SK-N-SH (cell line): ENCODE measurements at places on chromosomes 3 and 15. TPM values are rescaled to one million over a fixed set of nuclear protein-coding genes. Genes with fewer than 3 reads are reported as not detected.

SERPINI2 gene
- polyA plus RNA-seq: not detected in 2 replicates

GHRL gene
- polyA plus RNA-seq: not detected in 2 replicates

GP9 gene
- not detected in 2 replicates for polyA plus RNA-seq

ROPN1 gene
- 0.05 TPM in 1 of 2 replicates, not detected in the other for polyA plus RNA-seq

NTRK3 gene
- 2.6 and 3.1 TPM in 2 replicates for polyA plus RNA-seq

ANKRD34C gene
- polyA plus RNA-seq: not detected in 2 replicates

CGNL1 gene
- 0.23 and 0.24 TPM in 2 replicates for polyA plus RNA-seq

SNTN gene
- polyA plus RNA-seq: not detected in 2 replicates

GPR149 gene
- not detected in 2 replicates for polyA plus RNA-seq

MESP1 gene
- 0.52 and 0.74 TPM in 2 replicates for polyA plus RNA-seq

SSUH2 gene
- 0.18 and 0.26 TPM in 2 replicates for polyA plus RNA-seq

RFT1 gene
- 13.8 and 22.9 TPM in 2 replicates for polyA plus RNA-seq

ANKDD1A gene
- polyA plus RNA-seq: 7.2 and 8.6 TPM in 2 replicates

ECE2 gene
- 0.03 and 0.16 TPM in 2 replicates for polyA plus RNA-seq

SYNM gene
- polyA plus RNA-seq: 4.3 and 5.0 TPM in 2 replicates

SCG5 gene
- 10.1 and 11.0 TPM in 2 replicates for polyA plus RNA-seq

GRCh38 chr3:42701371-42702065, 1.1 kb downstream of the HHATL start:
- H3K4me3 ChIP-seq: no peak overlapping the region
- peak; percentile 58 for DNase-seq
- no peaks in the 10 kb centered on the region for H3K36me3 ChIP-seq

DNA sequence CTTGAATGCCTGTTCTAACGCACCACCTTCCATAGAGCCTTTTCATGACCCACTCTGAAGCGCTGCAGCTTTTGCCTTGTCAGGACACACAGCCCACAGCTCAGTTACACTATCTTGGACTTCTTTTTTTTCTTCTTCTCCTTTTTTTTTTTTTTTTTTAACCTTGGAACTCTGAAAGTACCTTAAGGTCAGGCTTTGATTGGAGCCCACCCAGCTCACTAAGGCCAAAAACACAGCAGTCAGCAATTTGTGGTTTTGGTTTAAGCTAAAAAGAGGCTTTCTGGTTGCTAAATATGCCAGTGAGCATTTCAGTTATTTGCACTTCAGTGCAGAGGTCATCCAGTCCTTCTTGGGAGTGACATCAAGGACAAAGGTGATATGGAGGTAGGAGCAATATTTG, 1.7 kb downstream of the SLC25A20 start:
- H3K4me3 ChIP-seq: no peak overlapping the region
- DNase-seq: no peak
- no peaks in the 10 kb centered on the region for H3K27me3 ChIP-seq
- H3K4me1 ChIP-seq: peaks cover 9% of the 10 kb centered on the region; the same call in 1 of the 2 replicates

GRCh38 chr3:38548154-38548931, 52.2 kb downstream of the EXOG start:
- no peaks in the 10 kb centered on the region for H3K4me1 ChIP-seq
- no peaks in the 10 kb centered on the region for H3K27me3 ChIP-seq
- H3K36me3 ChIP-seq: no peaks in the 10 kb centered on the region
- no peak overlapping the region for H3K27ac ChIP-seq
- DNase-seq: no peak
- H3K4me3 ChIP-seq: no peak overlapping the region

- no peak overlapping the region for H3K4me3 ChIP-seq
- DNase-seq: no peak
- no peak overlapping the region for H3K27ac ChIP-seq
These were observed 13.1 kb downstream of the GABRR3 start for GRCh38 chr3:98021830-98022560.

DNA sequence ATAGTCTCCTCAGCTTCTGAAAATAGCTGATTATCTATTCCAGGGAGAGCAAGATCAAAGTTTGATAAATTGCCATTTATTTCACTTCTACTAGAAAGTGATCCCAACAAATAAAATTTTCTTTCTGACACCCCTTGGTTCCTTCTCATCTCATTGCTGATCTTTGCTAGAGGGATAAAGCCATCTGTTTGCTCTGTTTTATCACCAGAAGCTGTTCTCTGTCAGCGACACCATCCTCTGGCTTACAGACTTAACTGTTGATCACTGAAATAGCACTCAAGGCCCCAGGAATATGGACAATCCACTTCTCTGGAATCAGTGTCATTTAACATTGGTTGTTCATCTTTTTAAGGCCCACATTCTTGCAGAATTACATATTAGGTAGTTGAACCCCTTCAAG, 219.0 kb downstream of the LSAMP start:
- no peak overlapping the region for H3K4me3 ChIP-seq
- H3K27me3 ChIP-seq: no peaks in the 10 kb centered on the region
- H3K36me3 ChIP-seq: no peaks in the 10 kb centered on the region
- peak; percentile 14 for DNase-seq
- no peaks in the 10 kb centered on the region for H3K4me1 ChIP-seq
- H3K27ac ChIP-seq: no peak overlapping the region

DNA sequence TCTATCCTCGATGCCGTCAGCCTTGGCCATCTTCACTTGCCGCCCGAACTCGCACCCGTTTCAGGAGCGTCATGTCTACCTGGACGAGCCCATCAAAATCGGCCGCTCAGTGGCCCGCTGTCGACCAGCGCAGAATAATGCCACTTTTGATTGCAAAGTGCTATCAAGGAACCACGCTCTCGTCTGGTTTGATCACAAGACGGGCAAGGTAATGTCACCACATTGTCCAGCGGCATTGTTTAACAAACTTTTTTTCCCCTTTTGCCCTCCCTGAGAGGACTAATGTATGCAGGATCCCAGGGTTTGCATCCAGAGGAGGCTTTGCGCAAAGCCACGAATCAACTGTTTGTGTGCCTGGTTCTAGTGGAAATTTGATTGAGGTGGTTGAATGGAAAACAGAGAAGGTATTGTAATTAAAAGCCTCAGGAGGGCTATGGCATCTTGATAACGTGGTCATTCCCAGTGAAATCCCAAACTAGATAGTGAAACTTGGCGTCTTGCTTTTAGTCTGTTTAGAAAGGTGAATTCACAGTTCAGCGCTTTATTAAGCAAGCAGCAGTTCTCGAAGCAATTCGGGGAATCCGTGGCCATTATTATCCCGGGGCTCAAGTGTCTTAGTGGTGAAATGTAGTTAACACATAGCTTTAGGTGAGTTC, 1.7 kb downstream of the SLMAP start:
- 0 out of 2 replicates have a peak, but pooled peaks cover 7% of the 10 kb centered on the region for H3K4me1 ChIP-seq
- peaks cover 36% of the 10 kb centered on the region for H3K36me3 ChIP-seq
- DNase-seq: peak; percentile 17
- no peak overlapping the region for H3K27ac ChIP-seq
- no peaks in the 10 kb centered on the region for H3K27me3 ChIP-seq
- H3K4me3 ChIP-seq: peak overlapping the region; percentile 89

DNA sequence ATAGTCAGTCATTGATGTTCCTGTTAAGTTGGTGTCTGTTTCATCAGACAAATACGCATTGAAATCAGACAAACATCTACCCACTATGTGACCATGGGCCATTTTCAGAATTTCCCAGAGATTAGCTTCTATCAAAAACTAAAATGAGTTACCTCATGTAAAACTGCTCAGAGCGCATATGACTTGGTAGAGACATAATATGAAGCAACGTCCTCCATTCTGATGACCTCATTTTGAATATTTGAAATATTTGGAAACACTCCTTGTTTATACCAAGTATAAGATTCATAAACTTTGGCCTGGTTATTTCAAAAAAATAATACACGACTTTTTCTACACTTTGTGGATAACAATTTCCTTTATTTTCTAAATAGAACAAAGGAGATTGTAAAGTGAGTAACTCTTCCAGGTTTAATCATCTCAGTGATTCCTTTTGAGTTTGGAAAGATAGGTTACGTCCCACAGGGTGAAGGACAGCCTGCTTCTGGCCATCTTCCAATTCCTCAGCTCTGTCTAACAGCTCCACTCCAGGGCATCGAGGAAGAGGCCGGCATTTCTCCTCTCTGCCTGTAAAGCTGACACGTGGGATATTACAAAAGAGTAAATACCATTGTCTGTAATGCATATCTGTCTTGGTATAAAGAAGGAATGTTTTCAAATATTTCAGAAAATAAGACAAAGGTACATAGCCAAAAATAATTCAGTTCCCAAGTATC, 122.6 kb downstream of the CADM2 start:
- no peak overlapping the region for H3K27ac ChIP-seq
- H3K4me3 ChIP-seq: no peak overlapping the region
- no peaks in the 10 kb centered on the region; the same call in 1 of the 2 replicates for H3K4me1 ChIP-seq
- no peaks in the 10 kb centered on the region for H3K36me3 ChIP-seq

DNA sequence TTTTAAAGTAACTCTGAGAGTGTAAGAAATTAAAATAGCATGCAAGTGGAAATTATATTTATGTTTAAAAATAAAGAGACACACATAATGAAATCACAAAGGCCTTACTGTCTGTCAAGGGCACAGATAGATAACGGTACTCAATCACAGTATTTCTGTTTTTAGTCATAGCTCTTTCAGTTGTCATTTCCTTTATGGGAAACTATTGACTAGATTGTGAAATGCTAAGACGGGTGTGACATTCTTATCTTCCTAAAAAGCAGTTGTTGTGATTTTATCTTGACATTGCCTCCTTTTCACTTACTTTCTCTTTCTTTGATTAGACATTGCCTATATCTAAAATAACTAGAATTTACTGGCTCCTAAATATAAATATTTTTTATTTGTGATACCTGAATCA, 100.1 kb upstream of the PLSCR5 start:
- DNase-seq: no peak
- no peaks in the 10 kb centered on the region for H3K36me3 ChIP-seq
- H3K27ac ChIP-seq: no peak overlapping the region
- H3K27me3 ChIP-seq: no peaks in the 10 kb centered on the region
- H3K4me3 ChIP-seq: no peak overlapping the region

- no peak for DNase-seq
- no peaks in the 10 kb centered on the region for H3K27me3 ChIP-seq
- no peak overlapping the region for H3K4me3 ChIP-seq
These were observed 304.6 kb upstream of the TBC1D5 start for GRCh38 chr3:18047052-18047451.

DNA sequence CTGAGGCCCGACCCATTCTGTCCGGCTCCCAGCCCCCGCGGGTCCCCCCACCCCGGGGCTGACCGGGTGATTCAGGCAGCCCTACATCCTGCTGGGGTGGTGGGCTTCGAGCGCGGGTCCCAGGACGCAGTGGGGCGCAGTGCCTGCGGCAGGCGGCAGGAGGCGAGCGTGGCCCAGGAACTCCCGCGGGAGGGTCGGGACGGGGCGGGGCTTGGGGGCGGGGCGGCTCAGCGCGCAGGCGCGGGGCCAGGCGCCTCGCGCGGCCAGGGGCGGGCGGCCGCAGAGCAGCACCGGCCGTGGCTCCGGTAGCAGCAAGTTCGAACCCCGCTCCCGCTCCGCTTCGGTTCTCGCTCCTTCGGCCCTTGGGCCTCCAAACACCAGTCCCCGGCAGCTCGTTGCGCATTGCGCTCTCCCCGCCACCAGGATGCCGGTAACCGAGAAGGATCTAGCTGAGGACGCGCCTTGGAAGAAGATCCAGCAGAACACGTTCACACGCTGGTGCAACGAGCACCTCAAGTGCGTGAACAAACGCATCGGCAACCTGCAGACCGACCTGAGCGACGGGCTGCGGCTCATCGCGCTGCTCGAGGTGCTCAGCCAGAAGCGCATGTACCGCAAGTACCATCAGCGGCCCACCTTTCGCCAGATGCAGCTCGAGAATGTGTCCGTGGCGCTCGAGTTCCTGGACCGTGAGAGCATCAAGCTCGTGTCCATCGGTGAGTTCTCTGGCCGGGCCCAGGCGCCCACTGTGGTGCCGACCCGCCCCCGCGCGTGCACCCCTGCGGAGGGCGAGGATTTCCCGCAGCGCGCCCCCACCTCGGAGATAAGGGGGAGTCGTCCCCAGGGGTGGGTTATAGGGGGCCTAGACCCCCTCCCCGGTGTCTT, at the start of gene FLNB:
TSS of gene FLNB (plus strand) at position 282 of the 885 bp plus-strand sequence. CDS start at position 425, 143 bp downstream.
- DNase-seq: peak; percentile 99
- peak within 1 kb of the TSS; percentile 85 for H3K27ac ChIP-seq
- no peaks in the 10 kb centered on the region for H3K36me3 ChIP-seq
- no peaks in the 10 kb centered on the region for H3K27me3 ChIP-seq
- peaks cover 10% of the 10 kb centered on the region for H3K4me1 ChIP-seq

- DNase-seq: no peak
- H3K27me3 ChIP-seq: no peaks in the 10 kb centered on the region
- H3K4me3 ChIP-seq: no peak overlapping the region
- H3K4me1 ChIP-seq: no peaks in the 10 kb centered on the region
- H3K27ac ChIP-seq: no peak overlapping the region
These were observed 840.6 kb downstream of the EPHA3 start for GRCh38 chr3:89948008-89948407.

DNA sequence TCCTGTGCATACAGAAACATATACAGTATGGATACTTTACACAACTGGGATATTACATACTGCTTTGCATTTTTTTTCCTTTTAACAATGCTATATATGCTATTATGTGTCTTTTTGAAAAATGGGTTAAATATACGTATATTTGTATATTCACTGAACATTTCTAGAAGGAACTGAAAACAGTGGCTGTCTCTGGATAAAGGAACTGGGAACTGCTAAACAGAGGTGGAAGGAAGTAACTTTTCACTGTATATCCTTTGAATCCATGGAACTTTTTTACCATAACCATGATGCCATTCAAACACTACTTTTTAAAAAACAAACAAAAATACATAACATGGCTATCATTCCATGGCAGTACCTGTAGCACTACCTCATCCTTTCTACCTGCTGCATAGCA, 1.8 kb downstream of the MTFMT start:
- peaks cover 6% of the 10 kb centered on the region for H3K4me1 ChIP-seq
- no peak overlapping the region for H3K27ac ChIP-seq
- H3K4me3 ChIP-seq: peak overlapping the region; percentile 76; the same call in 1 of the 2 replicates
- H3K27me3 ChIP-seq: no peaks in the 10 kb centered on the region
- DNase-seq: no peak

DNA sequence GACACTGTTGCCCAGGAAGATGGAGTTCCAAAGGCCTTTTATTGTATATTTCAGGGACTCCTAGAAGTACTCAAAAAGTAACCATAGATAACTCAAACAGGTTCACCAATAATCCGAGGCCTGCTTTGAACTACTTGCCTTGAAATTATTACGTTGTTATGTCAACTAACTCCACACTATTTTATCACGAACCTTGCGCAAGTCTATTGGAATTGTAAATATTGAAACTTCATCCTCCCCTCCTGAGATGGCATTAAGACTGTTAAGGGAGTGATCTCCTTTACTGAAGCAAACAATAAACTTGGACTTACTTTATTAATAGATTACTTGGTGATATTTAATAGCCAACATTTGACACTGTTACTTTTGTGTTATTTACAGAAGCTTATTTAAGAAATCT, 199.6 kb upstream of the GADL1 start:
- DNase-seq: no peak
- no peak overlapping the region for H3K27ac ChIP-seq
- H3K4me3 ChIP-seq: no peak overlapping the region
- no peaks in the 10 kb centered on the region for H3K4me1 ChIP-seq
- H3K36me3 ChIP-seq: no peaks in the 10 kb centered on the region
- H3K27me3 ChIP-seq: no peaks in the 10 kb centered on the region; the same call in 1 of the 2 replicates

- H3K27ac ChIP-seq: no peak overlapping the region
- no peaks in the 10 kb centered on the region for H3K4me1 ChIP-seq
- no peak for DNase-seq
- H3K27me3 ChIP-seq: no peaks in the 10 kb centered on the region
- H3K4me3 ChIP-seq: no peak overlapping the region
These were observed 36.3 kb upstream of the CADPS start for GRCh38 chr3:62911526-62911925.

GRCh38 chr15:72992841-72993252, 59.4 kb upstream of the NEO1 start:
- DNase-seq: no peak
- H3K27me3 ChIP-seq: no peaks in the 10 kb centered on the region
- H3K27ac ChIP-seq: no peak overlapping the region
- no peaks in the 10 kb centered on the region for H3K36me3 ChIP-seq
- H3K4me1 ChIP-seq: no peaks in the 10 kb centered on the region
